Osteocyte (in vitro differentiated cells): ENCODE measurements at places on chromosomes 2 and 18. TPM values are rescaled to one million over a fixed set of nuclear protein-coding genes. Genes with fewer than 3 reads are reported as not detected.
A peak's percentile ranks its signal among the peaks of the same experiment; 100 is the strongest.

DNA sequence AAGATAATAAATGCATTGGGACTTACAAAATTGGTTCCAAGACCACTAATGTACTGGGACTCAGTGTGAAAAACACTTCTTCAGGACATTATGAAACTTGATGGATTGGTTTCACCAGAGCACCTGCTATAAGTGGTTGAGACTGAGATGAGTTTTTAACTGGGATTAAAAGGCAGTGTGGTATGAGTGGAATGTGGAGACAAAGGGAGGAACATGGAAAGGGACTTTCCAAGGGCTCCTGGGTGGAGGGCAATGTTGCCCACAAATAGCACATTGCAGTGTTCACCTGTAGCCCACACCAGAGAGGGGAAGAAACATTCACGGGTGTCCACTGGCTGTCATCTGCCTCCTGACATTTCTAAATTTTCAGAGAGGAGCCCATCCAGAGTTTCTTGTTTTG lies 253.3 kb upstream of the TANK start:
- no peaks in the 10 kb centered on the region for H3K36me3 ChIP-seq
- no peak for DNase-seq
- H3K27me3 ChIP-seq = no peaks in the 10 kb centered on the region
- H3K4me3 ChIP-seq = no peak overlapping the region

- no peak overlapping the region for H3K4me3 ChIP-seq
- H3K27me3 ChIP-seq = no peaks in the 10 kb centered on the region
- DNase-seq = no peak
Observed at GRCh38 chr2:232850039-232850438, 20.0 kb upstream of the SNORC start.

GRCh38 chr18:61770279-61770678 lies 122.5 kb downstream of the RNF152 start:
- H3K4me1 ChIP-seq = peaks cover 6% of the 10 kb centered on the region
- no peak overlapping the region for H3K27ac ChIP-seq
- no peak overlapping the region for H3K4me3 ChIP-seq

GRCh38 chr2:18566145-18566769 lies 5.8 kb upstream of the RDH14 start:
- DNase-seq = no peak
- peaks cover 6% of the 10 kb centered on the region for H3K36me3 ChIP-seq
- no peak overlapping the region for H3K27ac ChIP-seq
- no peak overlapping the region for H3K4me3 ChIP-seq
- peaks cover 4% of the 10 kb centered on the region for H3K4me1 ChIP-seq
- no peaks in the 10 kb centered on the region for H3K27me3 ChIP-seq

DNA sequence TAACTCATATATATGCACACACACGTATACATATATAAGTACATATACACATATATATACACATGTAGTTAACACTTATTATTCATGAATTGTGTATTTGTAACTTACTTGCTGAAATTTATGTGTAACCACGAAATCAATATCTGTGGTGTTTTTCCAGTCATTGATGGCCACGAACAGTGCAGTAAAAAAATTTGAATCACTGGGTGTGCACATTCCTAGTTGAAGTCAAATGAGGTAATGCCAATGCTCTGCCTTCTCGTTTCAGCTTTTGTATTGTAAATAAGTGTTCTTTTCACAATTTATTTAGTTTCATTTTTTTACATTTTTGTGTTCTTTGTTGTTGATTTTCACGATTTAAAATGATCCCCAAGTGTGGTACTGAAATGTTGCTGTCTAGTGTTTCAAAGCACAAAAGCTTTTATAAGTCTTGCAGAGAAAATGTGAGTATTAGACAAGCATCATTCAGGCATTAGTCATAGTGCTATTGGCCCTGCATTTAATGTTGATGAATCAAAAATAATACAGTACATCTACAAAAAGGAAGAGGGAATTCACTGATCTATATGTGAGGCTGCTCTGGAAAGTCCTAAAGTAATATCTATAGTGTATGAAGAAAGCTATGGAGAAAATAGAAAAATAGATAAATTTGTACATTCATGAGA lies 419.0 kb downstream of the DSC3 start:
- peak overlapping the region; percentile 16 for H3K4me3 ChIP-seq
- peak overlapping the region; percentile 64 for H3K27ac ChIP-seq
- DNase-seq = no peak
- H3K4me1 ChIP-seq = peaks cover 17% of the 10 kb centered on the region

DNA sequence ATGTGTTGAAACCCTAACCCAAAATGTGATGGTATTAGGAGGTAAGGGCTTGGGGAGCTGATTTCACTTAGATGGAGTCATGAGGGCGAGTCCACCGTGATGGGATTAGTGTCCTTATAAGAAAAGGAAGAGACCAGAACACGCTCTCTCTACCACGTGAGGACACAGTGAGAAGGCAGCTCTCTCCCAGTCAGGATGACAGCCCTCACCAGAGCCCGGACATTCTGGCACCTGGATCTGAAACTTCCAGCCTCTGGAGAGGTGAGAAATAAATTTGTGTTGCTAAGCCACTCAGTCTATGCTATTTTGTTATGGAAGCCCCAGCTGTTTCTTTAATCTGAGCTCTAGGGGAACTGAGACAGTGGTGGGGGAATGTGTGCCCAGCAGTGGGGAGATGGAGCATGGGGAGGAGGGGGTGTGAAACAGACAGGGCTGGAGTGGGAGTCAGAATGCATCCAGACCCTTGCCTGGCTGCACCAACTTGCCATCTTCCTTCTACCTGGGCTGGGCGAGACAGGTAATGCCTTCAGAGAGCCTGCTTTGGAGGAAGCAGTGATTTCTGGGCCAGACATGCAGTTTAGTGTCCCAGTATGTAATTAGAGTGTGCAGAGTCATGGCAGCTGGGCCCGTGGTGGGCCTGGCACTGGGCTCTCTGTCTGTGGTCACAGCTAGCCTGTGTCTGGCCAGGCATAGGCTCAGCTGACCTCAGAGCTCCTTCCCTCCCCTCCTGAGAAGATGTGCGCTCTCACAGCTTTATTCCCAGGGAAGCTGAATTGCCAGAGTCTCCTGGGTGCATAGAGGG lies 38.1 kb downstream of the RHOB start:
- no peak overlapping the region for H3K27ac ChIP-seq
- H3K27me3 ChIP-seq = no peaks in the 10 kb centered on the region
- peaks cover 30% of the 10 kb centered on the region for H3K4me1 ChIP-seq
- H3K36me3 ChIP-seq = no peaks in the 10 kb centered on the region
- no peak overlapping the region for H3K4me3 ChIP-seq
- no peak for DNase-seq

DNA sequence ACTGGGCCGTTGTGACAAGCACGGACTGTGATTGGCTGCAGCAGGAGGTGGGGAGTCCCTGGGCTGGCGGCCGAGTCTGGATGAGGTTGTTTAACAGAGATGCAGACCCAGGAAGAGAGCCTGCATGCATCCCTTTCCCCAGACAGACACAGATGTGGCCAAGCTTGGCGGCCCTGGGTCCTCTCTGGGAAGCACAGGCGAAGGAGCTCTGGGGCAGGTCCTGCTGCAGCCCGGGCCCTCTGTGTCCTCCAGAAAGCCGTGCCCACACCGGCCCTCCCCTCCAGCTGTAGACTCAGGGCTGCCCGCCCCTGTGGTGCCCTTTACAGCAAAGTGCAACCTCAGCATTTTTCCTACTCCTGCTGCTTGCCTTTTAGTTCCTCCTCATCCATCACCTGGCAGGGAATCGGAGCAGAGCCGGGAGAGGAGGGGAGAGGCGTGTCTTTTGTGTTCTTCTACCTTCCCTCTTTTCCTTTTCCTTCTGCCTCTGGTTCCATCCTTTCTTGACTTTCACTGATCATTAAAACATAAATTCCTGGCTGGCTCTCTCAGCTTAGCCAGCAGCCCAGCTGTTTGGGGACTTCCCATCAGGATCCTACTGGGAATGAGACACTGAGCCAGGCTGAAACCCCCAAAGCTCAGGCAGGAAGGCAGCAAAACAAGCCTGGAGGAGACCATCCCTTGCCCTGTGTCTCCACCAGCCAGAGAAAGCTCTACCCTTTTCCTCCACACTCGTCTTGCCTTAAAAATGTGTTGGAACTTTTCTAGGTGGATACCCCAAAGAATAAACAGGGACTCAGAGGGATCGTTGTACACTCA lies 75.0 kb downstream of the CTIF start:
- no peak overlapping the region for H3K4me3 ChIP-seq
- DNase-seq = no peak
- H3K27ac ChIP-seq = peak overlapping the region; percentile 48
- H3K36me3 ChIP-seq = peaks cover 7% of the 10 kb centered on the region

- DNase-seq = no peak
- no peak overlapping the region for H3K4me3 ChIP-seq
- peaks cover 10% of the 10 kb centered on the region for H3K4me1 ChIP-seq
- no peaks in the 10 kb centered on the region for H3K27me3 ChIP-seq
- H3K36me3 ChIP-seq = no peaks in the 10 kb centered on the region
- no peak overlapping the region for H3K27ac ChIP-seq
Observed at GRCh38 chr18:12397793-12398192, 9.9 kb upstream of the PRELID3A start.

GRCh38 chr2:208415255-208415654 lies 8.7 kb downstream of the PTH2R start:
- H3K4me3 ChIP-seq = no peak overlapping the region
- peaks cover 14% of the 10 kb centered on the region for H3K27me3 ChIP-seq
- DNase-seq = no peak
- no peak overlapping the region for H3K27ac ChIP-seq

DNA sequence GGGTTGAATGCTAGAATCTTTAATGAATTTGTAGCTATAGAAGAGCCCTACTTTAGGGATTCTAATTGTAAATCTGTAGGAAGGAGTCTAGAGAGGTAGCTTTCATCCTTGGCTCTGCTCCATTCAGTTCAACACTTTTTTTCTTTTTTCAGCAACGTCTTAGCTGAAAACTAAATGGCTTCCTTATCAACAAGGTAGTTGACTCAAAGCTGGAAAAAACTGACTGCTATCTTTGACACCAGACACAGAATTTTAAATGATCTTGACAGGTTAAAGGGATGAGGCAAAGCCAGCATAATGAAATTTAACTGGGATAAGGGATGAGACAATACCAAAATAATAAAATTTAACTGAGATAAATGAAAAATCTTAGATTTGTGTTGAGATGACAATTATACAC lies 54.9 kb downstream of the TMEFF2 start:
- H3K27me3 ChIP-seq = no peaks in the 10 kb centered on the region
- peaks cover 1% of the 10 kb centered on the region for H3K36me3 ChIP-seq
- H3K27ac ChIP-seq = no peak overlapping the region
- peaks cover 23% of the 10 kb centered on the region for H3K4me1 ChIP-seq

TNFAIP6 gene
- total RNA-seq = not detected in 2 replicates
